ENCODE measurements at places on chromosomes 16 and 17. TPM values are rescaled to one million over a fixed set of nuclear protein-coding genes. Genes with fewer than 3 reads are reported as not detected.

- no peaks in the 10 kb centered on the region for H3K36me3 ChIP-seq
- H3K4me1 ChIP-seq: no peaks in the 10 kb centered on the region
- no peaks in the 10 kb centered on the region for H3K27me3 ChIP-seq
These were observed 44.3 kb downstream of the LCMT1 start for GRCh38 chr16:25155553-25156460.

GRCh38 chr17:40366076-40366860 lies 1.7 kb upstream of the GJD3 start:
- H3K4me3 ChIP-seq: no peak overlapping the region
- H3K27ac ChIP-seq: no peak overlapping the region
- no peak for DNase-seq
- H3K4me1 ChIP-seq: no peaks in the 10 kb centered on the region
- no peaks in the 10 kb centered on the region for H3K36me3 ChIP-seq

DNA sequence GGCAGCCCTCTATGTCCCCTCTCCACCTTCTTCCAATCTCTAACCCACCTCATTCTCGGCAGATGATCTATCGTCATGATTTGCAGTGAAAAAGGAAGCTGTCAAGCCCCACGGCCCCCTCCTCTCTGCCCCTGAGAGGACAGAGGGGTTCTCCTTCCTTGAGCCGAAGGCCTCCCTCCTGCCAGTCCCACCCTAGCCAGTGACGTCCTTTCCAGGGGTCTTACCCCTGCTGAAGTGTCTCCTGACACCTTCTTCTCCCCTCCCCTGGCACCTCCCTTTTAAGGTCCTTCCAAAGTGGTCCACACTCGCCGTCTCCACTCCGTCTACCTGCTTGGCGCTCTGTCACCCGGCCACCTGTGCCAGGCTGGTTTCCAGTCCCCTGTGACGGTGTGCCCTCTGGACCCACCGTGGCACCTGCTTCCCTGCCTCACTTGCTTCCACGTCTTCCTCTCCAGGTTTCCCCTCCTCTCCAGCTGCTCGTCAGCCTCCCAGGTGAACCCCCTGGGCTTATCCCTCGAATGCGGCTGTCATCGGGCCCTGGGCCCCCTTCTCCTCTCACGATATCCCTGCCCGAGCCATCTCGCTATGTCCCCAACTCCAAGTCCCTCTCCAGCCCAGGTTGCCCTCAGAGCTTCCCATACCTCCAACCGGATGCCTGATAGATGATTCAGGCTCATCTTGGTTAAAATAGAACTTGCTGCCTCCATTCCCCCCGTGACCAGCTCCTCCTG lies 5.7 kb downstream of the CCDC102A start:
- no peak overlapping the region for H3K4me3 ChIP-seq
- no peaks in the 10 kb centered on the region for H3K27me3 ChIP-seq
- no peaks in the 10 kb centered on the region for H3K36me3 ChIP-seq
- H3K4me1 ChIP-seq: no peaks in the 10 kb centered on the region
- no peak overlapping the region for H3K27ac ChIP-seq

DNA sequence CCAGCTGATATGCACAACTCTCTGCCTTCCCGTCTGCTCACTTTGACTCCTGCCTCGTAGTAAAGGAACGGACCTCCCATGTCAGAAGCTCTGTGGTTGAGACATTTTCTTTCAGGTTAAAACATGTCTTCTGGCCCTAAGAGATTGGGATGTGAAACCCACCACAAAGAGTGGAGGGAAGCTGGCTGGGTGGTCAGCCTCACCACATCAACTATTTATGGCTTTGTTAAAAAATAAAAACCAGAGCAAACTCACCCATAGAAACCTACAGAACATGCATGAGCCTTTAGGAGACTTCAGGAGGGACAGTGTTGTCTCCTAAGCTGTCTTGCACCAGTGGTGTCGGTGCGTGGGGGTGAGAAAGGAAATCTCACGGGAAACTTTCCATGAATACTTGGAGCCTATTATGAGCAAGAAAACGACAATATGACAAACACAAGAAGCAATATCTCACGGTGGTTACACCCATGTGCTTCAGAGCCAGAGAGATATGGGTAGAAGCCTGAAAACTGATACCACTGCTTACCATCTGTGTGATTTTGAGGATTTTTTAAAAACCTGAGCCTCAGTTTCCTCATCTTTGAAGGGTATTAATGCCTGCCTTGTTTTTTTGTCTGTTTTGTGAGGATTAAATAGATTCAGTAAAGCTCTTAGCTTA lies 61.7 kb upstream of the XYLT1 start:
- H3K4me3 ChIP-seq: no peak overlapping the region
- H3K27me3 ChIP-seq: no peaks in the 10 kb centered on the region
- H3K4me1 ChIP-seq: no peaks in the 10 kb centered on the region
- H3K27ac ChIP-seq: no peak overlapping the region
- DNase-seq: no peak

IL34 gene
- total RNA-seq: 0.31 TPM

Data from right lobe of liver (tissue), 6 donors.